Panc1 (cell line): ENCODE measurements at places on chromosomes 13 and 19. TPM values are rescaled to one million over a fixed set of nuclear protein-coding genes. Genes with fewer than 3 reads are reported as not detected.

The ADGRE1 gene
- total RNA-seq: 0.08 TPM

The AP1M1 gene
- 88.7 TPM for total RNA-seq

The ZNF180 gene
- 6.7 TPM for total RNA-seq

- H3K27ac ChIP-seq: no peak overlapping the region
- no peaks in the 10 kb centered on the region for H3K4me1 ChIP-seq
- no peaks in the 10 kb centered on the region for H3K36me3 ChIP-seq
- H3K4me3 ChIP-seq: no peak overlapping the region
- H3K27me3 ChIP-seq: no peaks in the 10 kb centered on the region
- no peak for DNase-seq
Observed at GRCh38 chr13:73387318-73387717, 328.5 kb downstream of the KLF5 start.

DNA sequence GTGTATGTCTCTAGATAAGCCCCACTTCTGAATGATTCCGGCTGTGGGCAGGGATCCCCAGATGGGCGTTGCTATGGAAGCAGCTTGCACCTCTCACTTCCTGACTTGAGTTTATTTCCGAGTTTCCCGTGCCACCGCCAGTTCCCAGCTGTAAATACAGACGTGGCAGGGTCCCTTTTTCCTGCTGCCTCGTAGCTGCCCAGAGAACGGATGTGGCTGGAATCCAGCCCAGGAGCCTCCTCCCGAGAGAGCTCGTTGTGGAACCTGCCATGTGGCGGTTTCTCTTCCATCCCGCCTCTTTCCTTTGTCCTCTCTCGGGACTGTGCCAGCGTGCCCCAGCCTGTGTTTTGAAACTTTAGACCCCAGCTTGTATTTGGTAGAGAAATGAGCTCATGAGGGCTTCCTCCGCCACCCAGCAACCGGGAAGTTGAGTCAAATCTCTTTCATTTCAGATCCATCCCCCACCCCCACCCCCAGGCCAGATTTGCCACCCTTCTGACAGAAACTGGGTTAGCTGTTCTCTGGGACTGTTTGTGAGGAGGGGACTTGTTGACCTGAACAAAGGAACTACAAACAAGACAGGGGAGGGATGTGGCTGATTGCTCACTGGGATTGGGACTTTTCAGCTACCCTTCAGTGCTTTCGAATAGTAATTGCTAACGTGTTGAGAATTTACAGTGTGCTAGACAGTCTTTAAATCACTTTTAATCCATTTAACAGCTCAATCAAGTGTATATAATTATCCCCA, 96.6 kb downstream of the SIPA1L3 start:
- no peak for DNase-seq
- H3K4me3 ChIP-seq: peak overlapping the region; percentile 31
- no peaks in the 10 kb centered on the region for H3K27me3 ChIP-seq

DNA sequence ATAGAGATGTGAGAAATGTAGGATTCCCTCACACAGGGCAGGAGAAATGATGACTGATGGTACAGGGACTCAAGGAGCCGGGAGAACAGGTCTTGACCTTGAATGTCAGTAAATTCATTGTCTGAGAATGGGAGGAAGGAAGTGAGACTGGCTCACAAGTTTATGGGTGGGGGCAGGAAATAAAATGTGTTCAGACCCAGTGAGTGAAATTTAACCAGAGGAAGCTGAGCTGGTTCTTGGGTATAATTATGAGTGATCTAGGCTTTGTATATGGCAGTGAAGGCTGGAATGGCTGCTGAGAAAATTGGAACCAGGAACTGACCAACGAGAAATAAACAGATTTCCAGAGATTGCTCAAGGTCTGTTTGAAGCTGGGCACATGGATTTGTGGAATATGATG, 6.3 kb upstream of the IGSF23 start:
- no peaks in the 10 kb centered on the region for H3K4me1 ChIP-seq
- no peak for DNase-seq
- H3K27me3 ChIP-seq: no peaks in the 10 kb centered on the region
- no peaks in the 10 kb centered on the region for H3K36me3 ChIP-seq
- no peak overlapping the region for H3K4me3 ChIP-seq

The IL12RB1 gene
- 0.36 TPM for total RNA-seq

DNA sequence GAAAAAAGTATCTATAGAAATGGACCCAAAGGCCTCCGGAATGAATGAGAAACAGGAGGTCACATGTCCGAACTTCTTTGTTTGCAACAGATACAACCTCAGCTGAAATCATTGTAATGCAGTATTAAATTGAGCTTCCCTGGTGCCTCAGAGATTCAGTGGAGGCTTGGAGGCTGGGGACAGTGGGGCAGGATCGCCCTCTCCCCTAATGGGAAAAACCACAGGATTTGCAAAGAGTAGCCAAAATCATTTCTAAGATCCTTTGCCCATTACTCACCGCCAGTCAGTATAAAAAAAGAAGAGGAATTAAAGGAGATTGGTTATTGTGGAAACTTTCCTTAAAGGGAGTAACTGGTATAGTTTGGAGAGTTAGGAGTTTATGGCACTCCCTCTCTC, 30.4 kb upstream of the IRS2 start:
- H3K36me3 ChIP-seq: no peaks in the 10 kb centered on the region
- H3K4me3 ChIP-seq: no peak overlapping the region
- DNase-seq: no peak
- H3K4me1 ChIP-seq: no peaks in the 10 kb centered on the region
- H3K27me3 ChIP-seq: no peaks in the 10 kb centered on the region

DNA sequence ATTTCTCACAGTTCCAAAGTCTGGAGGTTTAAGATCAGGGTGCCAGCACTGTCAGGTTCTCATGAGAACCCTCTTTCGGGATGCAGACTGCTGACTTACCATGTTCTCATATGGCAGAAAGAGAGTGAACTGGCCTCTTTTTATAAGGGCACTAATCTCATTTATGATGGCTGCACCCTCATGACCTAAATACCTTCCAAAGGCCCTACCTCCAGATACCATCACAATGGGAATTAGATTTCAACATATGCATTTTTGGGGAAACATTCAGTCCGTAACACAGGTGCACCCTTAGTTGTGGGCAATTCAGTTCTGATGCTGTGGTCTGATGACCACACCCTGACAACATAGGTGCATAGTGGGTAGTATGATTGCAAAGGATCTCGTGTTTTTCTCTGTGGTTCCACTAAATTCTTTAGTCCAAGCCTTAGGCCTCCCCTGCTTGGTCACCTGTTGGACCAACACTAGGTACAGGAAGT, 33.3 kb downstream of the GARRE1 start:
- no peak for DNase-seq
- H3K4me1 ChIP-seq: no peaks in the 10 kb centered on the region
- H3K27ac ChIP-seq: no peak overlapping the region
- no peak overlapping the region for H3K4me3 ChIP-seq
- H3K36me3 ChIP-seq: no peaks in the 10 kb centered on the region

- no peaks in the 10 kb centered on the region for H3K27me3 ChIP-seq
- peak; percentile 51 for DNase-seq
- no peaks in the 10 kb centered on the region for H3K4me1 ChIP-seq
- H3K4me3 ChIP-seq: no peak overlapping the region
- H3K27ac ChIP-seq: no peak overlapping the region; the same call in 1 of the 2 replicates
Observed at GRCh38 chr19:17296273-17296672, 7.0 kb downstream of the ABHD8 start.

GRCh38 chr19:311813-312261, 20.6 kb upstream of the PLPP2 start:
- H3K27me3 ChIP-seq: no peaks in the 10 kb centered on the region
- no peaks in the 10 kb centered on the region for H3K4me1 ChIP-seq
- H3K27ac ChIP-seq: no peak overlapping the region

DNA sequence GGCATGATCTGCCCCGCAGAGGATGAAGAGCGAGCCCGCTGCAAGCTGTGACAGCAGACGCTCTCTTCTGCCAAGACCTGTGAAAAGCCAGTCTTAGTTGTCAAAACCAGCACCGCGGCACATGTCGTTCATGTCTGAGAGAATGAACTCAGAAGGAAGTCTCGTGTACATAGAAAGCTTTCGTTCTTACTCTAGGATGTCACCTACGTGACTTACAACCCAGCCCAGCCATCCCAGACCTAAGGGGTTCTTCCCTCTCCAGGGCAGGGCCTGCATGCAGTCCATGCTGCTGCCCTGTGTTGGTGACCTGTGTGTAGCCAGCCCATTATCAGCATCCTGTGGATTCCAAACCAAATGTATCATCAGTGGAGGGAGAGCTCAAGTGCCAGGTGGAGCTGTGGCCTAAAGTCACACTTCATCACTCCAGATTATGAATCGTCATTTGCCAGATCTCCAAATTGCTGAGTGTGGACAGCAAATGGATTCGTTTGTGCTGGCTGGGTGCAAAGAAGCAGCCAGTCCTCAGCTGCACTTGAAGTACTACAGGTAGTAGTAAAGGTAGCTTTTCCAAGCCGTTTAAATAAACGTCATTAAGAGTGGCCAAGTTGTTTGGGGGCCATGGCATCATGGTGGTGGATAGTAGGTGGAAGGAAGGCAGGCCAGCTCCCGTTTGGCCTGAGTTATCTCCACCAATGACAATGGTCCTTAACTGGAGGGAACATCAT, 73.9 kb upstream of the GPR183 start:
- no peak for DNase-seq
- no peak overlapping the region for H3K27ac ChIP-seq
- H3K36me3 ChIP-seq: no peaks in the 10 kb centered on the region
- no peak overlapping the region for H3K4me3 ChIP-seq

The SHISA7 gene
- 0.03 TPM for total RNA-seq

- DNase-seq: no peak
- H3K27me3 ChIP-seq: no peaks in the 10 kb centered on the region
- peak overlapping the region; percentile 76 for H3K27ac ChIP-seq
- no peak overlapping the region for H3K4me3 ChIP-seq
Observed at GRCh38 chr13:110549795-110550160, 11.7 kb downstream of the RAB20 start.

DNA sequence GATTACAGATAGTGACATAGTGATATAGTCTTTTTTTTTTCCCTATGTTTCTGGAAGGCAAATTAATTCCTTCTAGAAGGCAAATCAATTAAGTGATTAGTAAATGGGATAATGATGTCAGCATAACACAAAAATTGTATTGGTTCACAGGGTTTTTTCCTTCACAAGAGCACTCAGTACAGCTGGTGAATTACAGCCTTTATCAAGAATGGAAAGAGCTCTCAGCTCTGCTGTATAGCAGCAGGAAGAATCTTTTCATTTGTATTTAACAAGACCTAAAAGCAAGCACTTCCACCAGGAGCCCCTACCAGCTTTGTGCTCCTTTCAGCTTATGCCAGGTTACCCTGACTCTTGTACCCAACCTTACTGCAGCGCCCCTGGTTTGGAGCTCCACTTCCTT, 90.8 kb downstream of the SERP2 start:
- no peaks in the 10 kb centered on the region for H3K4me1 ChIP-seq
- H3K27me3 ChIP-seq: no peaks in the 10 kb centered on the region
- no peak for DNase-seq
- H3K36me3 ChIP-seq: no peaks in the 10 kb centered on the region
- H3K4me3 ChIP-seq: no peak overlapping the region
- H3K27ac ChIP-seq: no peak overlapping the region

- DNase-seq: no peak
- H3K4me3 ChIP-seq: no peak overlapping the region
- no peaks in the 10 kb centered on the region for H3K27me3 ChIP-seq
Observed at GRCh38 chr19:42201489-42202289, 15.8 kb downstream of the DEDD2 start.

- no peak overlapping the region for H3K27ac ChIP-seq
- H3K4me3 ChIP-seq: no peak overlapping the region
- no peak for DNase-seq
- H3K4me1 ChIP-seq: no peaks in the 10 kb centered on the region
- H3K27me3 ChIP-seq: no peaks in the 10 kb centered on the region
Observed at GRCh38 chr13:28585561-28585960, 73.4 kb upstream of the POMP start.

DNA sequence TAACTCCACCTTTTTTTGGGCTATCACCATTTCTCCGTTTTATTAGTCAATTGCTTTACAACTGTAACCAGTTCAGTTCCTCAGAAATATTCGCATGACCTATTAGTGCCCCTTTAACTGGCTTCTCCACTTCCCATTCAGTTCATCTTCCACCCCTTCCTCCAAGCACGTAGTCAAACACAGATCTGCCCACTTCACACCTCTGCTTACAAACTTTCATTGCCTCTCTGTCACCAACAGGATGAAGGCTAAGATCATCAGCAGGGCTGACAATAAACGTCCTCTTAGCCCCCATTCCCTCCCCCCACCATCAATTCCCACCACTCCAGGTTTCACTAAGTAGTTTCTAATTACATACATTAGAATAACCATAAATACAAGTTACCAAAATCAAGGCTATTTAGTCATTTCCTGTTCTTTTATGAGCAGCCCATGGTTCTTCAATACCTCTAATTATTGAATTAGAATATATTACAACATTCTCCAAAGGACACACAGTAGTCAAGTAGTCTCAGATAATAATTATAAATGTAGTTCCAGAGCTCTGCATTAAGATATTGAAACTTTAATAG, 95.7 kb downstream of the SPRY2 start:
- no peaks in the 10 kb centered on the region for H3K27me3 ChIP-seq
- H3K4me3 ChIP-seq: no peak overlapping the region
- no peaks in the 10 kb centered on the region for H3K36me3 ChIP-seq
- H3K27ac ChIP-seq: no peak overlapping the region

The AMER2 gene
- total RNA-seq: not detected

The CLDN10 gene
- total RNA-seq: 10.5 TPM

The ZNF600 gene
- 13.6 TPM for total RNA-seq

GRCh38 chr19:41595890-41596280, 19.9 kb downstream of the CEACAM21 start:
- no peak overlapping the region for H3K4me3 ChIP-seq
- H3K27me3 ChIP-seq: no peaks in the 10 kb centered on the region
- H3K4me1 ChIP-seq: no peaks in the 10 kb centered on the region
- H3K27ac ChIP-seq: no peak overlapping the region

The ZNF570 gene
- total RNA-seq: 10.1 TPM

GRCh38 chr19:277581-278165, 13.5 kb downstream of the PLPP2 start:
- H3K4me3 ChIP-seq: no peak overlapping the region
- H3K27me3 ChIP-seq: no peaks in the 10 kb centered on the region
- H3K36me3 ChIP-seq: 0 out of 2 replicates have a peak, but pooled peaks cover 2% of the 10 kb centered on the region

The NKPD1 gene
- total RNA-seq: 0.05 TPM

DNA sequence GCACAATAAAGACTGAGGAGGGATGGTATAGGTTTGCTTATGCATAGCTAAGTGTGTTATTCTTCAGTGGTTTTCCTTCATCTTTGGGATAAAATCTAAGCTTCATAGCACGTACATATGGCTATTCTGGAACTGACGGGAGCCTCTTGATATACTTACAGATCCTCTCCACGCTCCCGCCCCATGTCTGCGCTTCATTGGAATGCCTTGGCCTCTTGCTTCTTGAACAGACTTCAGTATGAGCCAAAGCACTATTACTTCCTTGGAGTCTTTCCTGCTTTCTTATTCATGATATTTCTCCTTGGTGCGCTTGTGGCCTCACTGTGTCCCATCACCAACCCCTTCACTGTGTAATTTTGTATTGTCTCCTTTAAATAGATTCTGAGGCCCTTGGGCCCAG, 111.1 kb upstream of the RNF113B start:
- no peak for DNase-seq
- no peaks in the 10 kb centered on the region for H3K36me3 ChIP-seq
- no peaks in the 10 kb centered on the region for H3K27me3 ChIP-seq

The CPT1C gene
- total RNA-seq: 0.23 TPM

- H3K36me3 ChIP-seq: no peaks in the 10 kb centered on the region
- no peaks in the 10 kb centered on the region for H3K27me3 ChIP-seq
- H3K4me3 ChIP-seq: no peak overlapping the region
- DNase-seq: no peak
- H3K27ac ChIP-seq: no peak overlapping the region
Observed at GRCh38 chr13:51928231-51928630, 66.5 kb downstream of the CCDC70 start.

The ZBTB45 gene
- total RNA-seq: 24.7 TPM

The ZNF649 gene
- 4.3 TPM for total RNA-seq

The TMC4 gene
- 5.1 TPM for total RNA-seq

GRCh38 chr19:6530386-6531162, at the start of gene TNFSF9:
TNFSF9 (plus strand) TSS chr19:6531026; CDS start chr19:6531037, 11 bp downstream.
- H3K36me3 ChIP-seq: no peaks in the 10 kb centered on the region; the same call in 1 of the 2 replicates
- DNase-seq: no peak
- no peaks in the 10 kb centered on the region for H3K27me3 ChIP-seq
- peaks cover 10% of the 10 kb centered on the region for H3K4me1 ChIP-seq

The PCDH9 gene
- total RNA-seq: 4.2 TPM
